ENCODE measurements at places on chromosomes 16 and 17.

GRCh38 chr17:81815646-81815986 is 11.7 kb downstream of the GCGR start:
- DNase-seq = no peak

GRCh38 chr17:29148257-29148789 is 31.9 kb downstream of the MYO18A start:
- no peak for DNase-seq

GRCh38 chr17:74860229-74860871 is 665 bp upstream of the GRIN2C start:
- peak; percentile 46 for DNase-seq

GRCh38 chr17:51585514-51586104 is 325.3 kb downstream of the UTP18 start:
- no peak for DNase-seq

GRCh38 chr17:39894681-39895376 is 23.6 kb downstream of the GSDMB start:
- no peak for DNase-seq

GRCh38 chr17:67689534-67690177 is 28.1 kb upstream of the NOL11 start:
- DNase-seq = peak; percentile 65

GRCh38 chr17:75703191-75703590 is 18.1 kb upstream of the ITGB4 start:
- DNase-seq = no peak

DNA sequence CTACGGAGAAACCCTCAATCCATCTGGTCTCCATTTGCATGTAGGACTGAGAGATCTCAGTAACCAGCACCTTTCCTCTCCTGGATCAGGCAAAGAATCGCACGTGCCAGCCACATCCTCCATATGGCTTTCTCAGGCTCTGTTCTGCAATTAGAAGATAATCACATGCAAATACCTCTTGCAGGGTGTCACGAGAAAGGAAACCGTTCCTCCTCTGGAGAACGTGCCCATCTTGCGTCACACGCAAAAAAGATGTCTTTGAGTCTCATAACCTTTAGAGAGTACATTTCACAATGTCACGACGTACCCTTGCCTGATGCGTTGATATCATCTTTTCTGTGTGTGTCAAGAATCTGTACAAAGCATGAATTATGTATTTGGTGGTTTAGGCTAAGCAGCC is 36.2 kb upstream of the DNAH17 start:
- no peak for DNase-seq

GRCh38 chr17:17537311-17538099 is 41.3 kb upstream of the RASD1 start:
- no peak for DNase-seq

- no peak for DNase-seq
These were observed 50.0 kb downstream of the CNOT1 start for GRCh38 chr16:58579587-58579986.

- no peak for DNase-seq
These were observed 10.4 kb upstream of the SOX9 start for GRCh38 chr17:72110231-72110941.

DNA sequence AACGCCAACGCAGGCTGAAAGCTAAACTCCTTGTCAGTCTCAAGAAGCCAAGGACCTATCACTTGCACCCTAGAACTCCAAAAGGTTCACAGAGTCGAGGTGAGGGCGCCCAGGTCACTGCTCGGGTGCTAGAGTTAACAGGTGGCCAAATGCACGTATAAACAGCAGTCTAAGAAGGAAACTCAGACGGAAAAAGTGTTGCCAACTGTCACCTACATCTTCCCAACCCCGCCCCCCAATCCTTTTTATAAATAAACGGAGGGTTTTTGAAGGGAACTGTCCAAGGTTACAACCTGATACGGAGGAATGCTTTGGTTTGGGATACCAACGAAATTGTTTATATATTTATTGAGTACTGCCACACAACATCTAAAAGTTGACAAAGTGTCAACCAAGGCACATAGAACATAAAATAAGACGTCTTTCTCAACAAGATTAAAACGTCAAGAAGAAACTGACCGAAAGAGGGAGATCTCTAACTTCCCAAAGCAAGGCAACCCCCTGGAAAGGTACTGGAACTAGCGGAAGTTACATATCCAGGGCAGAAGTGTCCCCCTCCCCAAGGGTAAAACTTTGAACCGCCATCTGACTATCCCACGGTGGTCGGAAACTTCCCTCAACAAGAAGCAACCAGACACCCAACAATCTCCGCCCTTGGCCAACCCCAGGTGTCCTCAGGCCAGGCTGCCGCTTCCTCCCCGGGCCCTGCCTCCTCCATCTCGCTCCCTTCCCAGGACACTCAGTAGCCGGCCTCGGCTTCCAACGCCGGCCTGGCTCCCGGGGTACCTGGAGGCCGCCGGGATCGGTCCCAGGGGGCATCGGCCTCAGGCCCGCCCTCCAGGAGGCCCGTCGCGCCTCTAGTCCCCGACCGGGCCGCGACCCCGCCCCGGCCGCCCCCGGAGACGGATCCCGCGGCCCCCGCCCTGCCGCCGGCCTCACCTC is 982 bp downstream of the SPAG9 start:
- peak; percentile 43 for DNase-seq

GRCh38 chr16:87025676-87026075 is 291.5 kb downstream of the C16orf95 start:
- no peak for DNase-seq

DNA sequence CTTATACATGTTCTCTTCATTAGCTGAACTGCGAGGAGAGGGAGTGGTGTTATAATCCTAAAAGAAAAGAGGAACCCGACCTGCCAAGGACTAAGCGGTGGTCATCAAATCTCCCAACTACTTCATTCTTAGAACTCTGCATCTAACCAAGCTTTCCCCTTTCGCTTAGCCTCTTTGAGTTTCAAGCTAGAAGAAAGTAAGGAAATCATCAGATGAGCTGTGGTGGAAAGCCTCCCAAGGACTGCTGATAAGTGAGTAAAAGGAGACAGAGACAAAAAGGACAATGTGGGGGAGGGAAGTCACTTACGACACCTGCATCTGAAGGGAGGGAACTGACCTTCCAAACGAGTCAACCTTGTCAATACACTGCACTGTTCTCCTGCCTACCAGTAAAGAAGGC is 121.3 kb downstream of the TRIM37 start:
- DNase-seq = no peak

DNA sequence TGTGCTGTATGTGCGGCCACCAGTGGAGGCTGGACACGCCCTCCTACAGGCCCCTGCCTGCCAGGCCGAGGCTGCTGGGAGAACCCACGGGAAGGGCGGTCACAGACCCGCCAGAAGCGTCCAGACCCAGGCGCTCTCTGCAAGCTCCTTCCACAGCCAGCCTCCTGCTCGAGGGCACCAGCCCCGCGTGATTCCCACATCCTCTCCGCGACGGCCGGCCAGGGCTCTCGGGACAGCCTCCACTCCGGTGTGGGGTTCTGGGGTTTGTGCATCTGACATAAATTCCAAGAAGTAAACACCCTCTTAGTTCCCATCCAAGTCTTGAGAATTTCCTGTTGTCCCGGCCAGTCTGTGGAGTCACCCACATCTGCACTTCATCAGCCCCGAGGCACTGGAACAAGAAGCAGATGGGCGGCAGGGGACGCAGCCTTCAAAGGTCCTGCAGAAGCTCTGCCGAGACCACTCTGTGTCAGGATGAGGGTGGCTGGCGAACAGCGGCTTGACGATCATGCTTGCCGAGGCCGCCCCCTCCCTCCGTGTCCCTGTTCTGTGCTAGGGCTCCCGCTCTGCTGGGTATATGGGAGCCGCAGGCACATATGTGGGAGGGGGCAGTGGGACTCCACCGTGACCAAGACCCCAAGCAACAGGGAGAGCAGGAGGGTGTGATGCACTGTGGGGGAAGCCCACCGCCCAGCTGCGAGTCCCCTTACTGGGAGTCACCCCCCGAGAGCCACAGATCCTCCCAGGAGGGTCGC is 2.4 kb upstream of the TMEM204 start:
- no peak for DNase-seq

- DNase-seq = no peak
These were observed 19.7 kb downstream of the MAP3K3 start for GRCh38 chr17:63641692-63642448.

DNA sequence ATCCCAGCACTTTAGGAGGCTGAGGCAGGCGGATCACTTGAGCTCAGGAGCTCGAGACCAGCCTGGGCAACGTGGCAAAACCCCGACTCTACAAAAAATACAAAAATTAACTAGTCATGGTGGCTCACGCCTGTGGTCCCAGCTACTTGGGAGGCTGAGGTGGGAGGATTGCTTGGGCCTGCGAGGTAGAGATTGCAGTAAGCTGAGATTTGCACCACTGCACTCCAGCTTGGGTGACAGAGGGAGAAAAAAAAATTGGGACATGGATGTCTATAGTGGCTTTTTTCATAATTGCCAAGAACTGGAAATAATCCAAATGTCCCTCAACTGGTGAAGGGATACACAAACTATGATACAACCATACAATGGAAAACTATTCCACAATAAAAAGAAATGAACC is 28.6 kb downstream of the OSBPL7 start:
- DNase-seq = no peak

GRCh38 chr16:14958970-14959369 is 15.9 kb upstream of the PDXDC1 start:
- DNase-seq = no peak

DNA sequence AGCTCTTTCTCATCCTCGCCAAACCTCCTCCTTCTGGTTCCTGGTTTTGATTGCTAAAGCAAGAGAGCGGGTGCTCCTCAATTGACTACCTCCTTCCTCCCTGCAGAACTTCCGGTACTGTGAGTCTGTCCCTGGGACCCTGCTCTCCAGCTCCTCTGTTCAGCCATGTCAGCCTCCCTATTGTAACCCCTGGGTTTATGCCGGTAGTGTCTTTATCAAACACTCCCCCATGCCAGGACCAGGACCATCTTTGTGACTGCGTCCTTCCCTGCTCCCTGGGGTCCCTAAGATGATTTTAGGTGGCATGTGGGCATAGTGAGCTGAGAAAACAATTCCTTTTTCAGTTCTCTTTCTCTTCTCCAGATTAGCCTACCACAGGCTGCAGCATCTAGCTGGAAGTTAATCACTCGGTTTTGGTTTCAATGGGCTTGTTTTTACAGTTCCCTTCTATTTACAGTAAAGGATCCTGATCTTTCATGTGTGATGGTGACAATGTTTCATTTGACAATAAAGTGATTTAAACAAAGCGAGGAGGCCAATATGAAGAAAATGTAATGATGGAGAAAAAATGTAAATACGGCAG is 27.7 kb upstream of the IL21R start:
- DNase-seq = no peak

DNA sequence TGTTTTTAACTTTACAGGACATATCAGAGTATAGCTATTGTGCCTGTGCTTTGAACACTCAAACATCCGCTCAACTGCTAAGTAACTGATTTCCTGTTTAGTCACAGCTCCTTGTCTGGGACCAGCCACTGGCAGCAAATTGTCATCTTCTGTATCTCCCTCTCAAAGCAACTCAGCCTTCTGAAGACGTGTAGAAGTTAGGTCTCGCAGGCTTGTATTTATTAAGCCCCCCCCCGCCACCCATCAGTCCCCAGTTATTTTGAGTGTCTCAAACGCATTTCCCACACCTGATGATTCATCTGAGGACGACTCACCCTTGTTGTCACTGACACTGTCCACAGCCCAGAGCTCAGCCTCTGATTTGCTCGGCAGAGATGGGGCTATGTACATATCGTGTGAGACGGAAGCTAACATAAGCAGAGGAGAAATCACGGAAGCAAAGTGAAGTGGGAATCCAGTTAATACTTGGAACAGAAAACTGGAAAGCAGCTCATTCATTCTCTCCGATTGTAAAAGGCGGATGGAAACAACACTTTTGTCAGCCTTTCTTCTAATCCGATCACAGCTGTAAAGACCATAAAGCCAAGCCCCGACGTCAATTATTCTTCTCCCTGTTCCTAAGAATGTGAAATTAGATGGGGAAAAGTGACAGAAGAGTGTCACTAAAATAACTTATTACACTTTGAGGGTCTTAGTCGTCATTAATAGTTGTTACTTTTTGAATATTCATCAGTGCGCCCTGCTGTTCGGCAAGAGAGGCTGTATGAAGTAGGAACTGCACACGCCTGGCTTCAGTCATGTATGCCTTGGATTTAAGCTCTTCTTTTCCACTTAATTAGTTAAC is 64.2 kb downstream of the PITPNC1 start:
- no peak for DNase-seq

DNA sequence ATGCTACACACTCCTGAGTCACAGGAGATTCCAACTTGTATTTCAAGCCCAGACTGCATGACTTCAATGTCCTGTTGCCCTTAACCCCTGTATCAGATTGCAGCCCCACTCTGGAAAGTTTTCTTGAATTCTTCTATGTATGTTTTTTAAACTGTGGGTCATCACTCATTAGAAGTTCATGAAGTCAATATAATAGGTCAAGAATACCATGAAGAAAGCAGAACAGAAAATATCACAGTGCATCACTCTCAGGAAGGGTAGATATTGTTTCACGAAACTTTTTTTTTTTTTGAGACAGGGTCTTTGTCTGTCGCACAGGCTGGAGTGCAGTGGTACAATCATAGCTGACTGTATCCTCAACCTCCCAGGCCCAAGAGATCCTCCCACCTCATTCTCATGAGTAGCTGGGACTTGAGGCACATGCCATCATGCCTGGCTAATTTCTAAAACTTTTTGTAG is 20.5 kb downstream of the PRKCB start:
- no peak for DNase-seq

GRCh38 chr16:61146429-61146828 is 889.8 kb downstream of the CDH8 start:
- DNase-seq = no peak

- no peak for DNase-seq
These were observed 24.9 kb upstream of the RHOT1 start for GRCh38 chr17:32117399-32117798.

GRCh38 chr17:59141860-59142259 is 13.1 kb downstream of the SKA2 start:
- DNase-seq = no peak

DNA sequence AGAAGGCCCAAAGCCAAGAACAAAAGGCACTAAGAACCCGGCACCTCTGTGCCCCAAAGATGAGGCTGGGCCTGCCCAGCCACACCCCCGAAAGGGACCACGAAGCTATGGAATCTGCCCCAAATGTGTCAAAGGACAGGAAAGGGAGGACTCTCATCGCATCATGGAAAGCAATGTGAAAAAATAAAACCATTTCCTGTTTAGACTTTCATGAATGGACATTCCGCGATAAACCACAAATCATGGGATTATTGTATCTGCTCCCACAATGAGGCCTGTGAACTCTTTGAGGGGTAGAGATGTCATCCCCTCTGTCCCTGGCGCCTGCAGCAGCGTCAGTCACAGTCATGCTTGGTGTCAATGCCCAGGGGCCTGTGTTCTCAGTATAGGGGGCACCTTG is 135.0 kb downstream of the COPRS start:
- no peak for DNase-seq

DNA sequence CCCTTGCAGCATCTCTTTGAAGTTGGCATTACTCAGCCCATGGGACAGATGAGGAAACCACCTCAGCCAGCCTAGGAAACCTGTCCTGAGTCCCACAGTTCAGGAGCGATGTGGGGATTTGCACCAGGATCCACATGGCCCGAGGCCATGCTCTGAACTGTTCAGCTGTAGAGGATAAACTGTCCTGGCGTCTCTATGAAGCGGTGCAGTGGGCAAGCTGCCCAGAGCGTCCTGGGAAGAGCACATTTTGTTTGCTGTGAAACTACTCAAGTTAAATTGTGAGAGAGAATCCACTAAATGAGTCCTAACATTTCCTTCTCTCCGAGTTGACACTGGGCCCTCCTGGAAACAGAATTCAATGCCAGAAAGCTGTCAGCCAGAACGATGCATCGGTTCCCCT is 276.6 kb upstream of the TNRC6C start:
- DNase-seq = no peak

GRCh38 chr17:31381165-31381668 is 10.3 kb upstream of the RAB11FIP4 start:
- DNase-seq = no peak

GRCh38 chr17:47776330-47777197 is 43.5 kb downstream of the TBX21 start:
- peak; percentile 48 for DNase-seq

Measured in NCI-H2171 treated with DMSO at 0.1 percent for 48 hours (cell line).